ENCODE measurements at places on chromosomes 12 and 14. TPM values are rescaled to one million over a fixed set of nuclear protein-coding genes. Genes with fewer than 3 reads are reported as not detected.
A peak's percentile ranks its signal among the peaks of the same experiment; 100 is the strongest.

Gene ATXN2
- total RNA-seq = 82.1 TPM

Gene MYH6
- not detected for total RNA-seq

Gene ADAMTS20
- total RNA-seq = not detected

Gene RPL10L
- not detected for total RNA-seq

Gene TTC9
- total RNA-seq = 0.51 TPM

Gene DIO2
- total RNA-seq = 3.3 TPM

Gene INHBC
- not detected for total RNA-seq

Gene PELI2
- total RNA-seq = 7.3 TPM

- no peak for DNase-seq
Measured at GRCh38 chr12:116525418-116526001, 33.7 kb upstream of the MAP1LC3B2 start.

DNA sequence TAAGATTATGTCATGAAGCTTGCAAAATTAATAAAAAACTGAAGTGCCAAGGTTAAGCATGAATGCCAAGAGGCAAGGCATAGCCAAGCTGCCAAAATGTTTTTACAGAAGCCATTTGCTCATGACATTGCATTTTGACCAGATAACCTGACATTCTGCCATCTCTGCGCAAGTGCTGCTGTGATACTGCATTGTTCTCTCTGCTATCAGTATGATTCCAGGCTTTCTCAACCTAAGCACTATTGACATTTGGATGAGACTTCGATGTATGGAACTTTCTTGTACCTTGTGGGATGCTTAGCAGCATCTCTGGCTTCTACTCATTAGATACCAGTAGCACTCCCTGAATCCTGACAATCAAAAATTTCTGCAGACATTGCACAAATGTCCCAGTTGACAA lies 139.2 kb downstream of the RASSF9 start:
- DNase-seq = no peak

DNA sequence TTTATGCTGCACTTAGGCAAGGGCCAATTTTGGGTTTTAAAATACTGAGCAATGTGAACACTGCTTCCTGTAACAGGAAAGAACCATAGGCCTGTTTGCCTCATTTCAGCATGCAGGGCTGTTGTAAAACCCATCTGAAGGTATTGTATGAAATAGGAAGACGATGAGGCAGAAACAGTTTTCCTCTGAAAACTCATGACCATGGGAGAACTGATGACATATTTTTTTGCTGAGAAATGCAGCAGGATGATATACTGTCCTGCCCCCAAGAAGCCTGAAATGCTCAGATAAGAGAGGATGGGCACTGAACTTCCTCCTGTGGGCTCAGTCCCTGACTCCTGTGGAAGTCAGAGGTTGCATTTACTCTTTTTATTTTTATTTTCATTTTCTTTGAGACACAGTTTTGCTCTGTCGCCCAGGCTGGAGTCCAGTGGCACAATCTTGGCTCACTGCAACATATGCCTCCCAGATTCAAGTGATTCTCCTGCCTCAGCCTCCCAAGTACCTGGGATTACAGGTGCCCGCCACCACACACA lies 17.4 kb downstream of the PYGL start:
- DNase-seq = no peak

DNA sequence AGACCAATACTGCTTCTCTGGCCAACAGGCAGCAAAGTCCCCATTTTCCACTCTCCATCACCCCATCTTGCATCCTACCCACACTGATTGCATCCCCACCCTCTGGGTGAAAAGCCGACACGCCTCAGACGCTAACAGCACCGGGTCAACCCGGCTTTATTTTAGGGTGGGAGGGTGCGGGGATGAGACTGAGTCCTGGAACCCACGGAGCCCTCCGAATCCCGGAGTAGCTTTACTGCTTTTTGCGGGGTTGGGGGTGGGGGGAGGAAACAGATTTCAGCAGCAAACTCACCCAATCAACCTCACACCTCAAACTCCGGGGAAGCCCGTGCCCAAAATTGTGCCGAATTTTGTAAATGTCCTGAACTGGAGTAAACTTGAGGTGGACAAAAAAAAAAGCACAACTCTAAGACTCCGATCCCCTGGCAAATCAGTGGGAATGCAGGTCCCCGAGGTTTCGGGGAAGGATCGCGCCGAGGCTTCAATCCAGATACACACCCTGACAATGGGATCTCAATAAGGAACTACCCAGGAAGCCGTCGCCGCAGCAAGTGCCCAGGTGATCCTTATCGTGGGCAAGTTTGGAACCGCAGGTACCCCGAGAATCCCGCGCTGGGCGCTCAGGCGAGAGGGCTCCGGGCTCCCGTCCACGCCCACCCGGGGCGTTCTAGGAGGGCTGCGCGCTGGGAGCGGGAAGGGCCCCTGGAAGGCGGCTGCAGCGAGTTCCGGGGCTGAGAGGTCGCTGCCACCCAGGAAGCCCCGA lies 1.1 kb downstream of the GCH1 start:
- DNase-seq = no peak

DNA sequence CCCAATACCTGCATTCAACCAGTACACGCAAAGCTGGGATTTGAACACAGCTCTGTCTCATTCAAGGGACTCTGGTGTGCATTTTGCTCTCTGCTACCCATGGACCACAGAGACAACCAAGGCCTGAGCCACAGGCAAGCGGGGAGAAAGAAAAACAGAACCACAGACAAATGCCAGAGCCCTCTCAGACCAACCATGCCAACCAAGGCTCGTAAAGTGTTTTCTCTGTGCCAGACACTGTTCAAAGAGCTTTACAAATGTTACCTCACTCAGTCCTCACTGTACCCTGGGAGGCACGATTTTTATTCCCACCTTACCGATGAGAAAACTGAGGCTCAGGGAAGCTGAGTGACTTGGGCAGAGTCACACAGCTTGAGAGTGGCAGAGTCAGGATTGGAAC lies 32.4 kb upstream of the EML1 start:
- peak; percentile 49 for DNase-seq

DNA sequence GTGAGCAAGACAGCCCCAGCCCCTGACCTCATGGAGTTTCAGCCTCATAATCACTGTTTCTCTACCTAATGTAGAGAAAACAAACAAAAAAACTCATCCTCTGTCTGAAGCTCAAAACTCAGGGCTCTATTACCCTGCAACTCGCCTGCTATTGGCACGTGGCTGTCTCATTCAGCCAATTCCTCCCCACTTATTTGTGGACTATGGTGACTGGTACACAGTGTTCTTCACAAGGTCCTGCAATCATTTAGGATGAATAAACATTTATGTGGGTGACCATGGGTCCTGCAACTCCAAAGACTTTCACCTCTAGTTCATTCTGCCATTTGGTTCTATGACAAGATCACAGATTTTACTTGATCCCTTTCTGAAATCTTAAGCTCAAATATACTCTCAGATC lies 4.7 kb downstream of the PPP2R3C start:
- DNase-seq = no peak

- no peak for DNase-seq
Measured at GRCh38 chr12:116647813-116648212, 88.6 kb downstream of the MAP1LC3B2 start.

- DNase-seq = no peak
Measured at GRCh38 chr12:61916831-61917230, 343.4 kb upstream of the USP15 start.

DNA sequence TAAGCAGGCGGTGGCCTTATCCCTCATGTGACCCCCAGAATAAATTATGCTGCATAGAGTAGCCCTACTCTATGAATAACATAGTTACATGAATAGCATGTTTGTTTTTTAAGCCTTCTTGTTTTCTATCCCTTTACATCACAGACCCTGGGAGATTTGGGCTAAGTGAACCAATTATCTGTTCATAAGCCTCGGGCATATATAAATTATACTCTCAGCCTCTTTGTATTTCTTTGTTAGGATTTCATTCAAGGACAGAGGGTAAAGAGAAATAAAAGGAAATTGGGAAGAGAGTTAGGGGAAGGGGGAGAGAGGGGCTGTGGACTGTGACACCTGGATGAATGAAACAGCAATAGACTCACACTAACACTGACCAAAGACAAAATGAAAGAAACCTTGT lies 35.3 kb upstream of the RTRAF start:
- DNase-seq = no peak

GRCh38 chr14:51310505-51310944 lies 70.5 kb downstream of the TMX1 start:
- DNase-seq = no peak

GRCh38 chr14:71460091-71460490 lies 472.1 kb upstream of the RGS6 start:
- no peak for DNase-seq

DNA sequence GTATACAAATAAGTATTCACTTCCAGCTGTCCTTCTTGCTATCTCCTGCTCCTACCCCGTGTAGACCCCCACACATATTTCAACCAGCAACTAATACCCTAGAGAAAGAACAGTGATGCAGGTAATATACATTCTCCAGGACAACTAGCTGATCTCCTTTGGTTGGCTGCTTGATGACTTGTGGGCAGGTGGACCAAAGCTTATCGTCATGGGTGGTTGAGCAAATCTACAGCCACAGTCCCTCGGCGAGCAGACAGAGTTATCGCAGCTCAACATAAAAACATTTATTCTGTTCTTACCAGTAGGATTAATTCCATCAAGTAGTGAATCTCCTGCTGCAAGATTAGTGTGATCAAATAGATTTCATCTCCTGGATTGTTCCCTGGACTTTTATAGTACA lies 314.3 kb downstream of the TMEM132D start:
- DNase-seq = no peak

DNA sequence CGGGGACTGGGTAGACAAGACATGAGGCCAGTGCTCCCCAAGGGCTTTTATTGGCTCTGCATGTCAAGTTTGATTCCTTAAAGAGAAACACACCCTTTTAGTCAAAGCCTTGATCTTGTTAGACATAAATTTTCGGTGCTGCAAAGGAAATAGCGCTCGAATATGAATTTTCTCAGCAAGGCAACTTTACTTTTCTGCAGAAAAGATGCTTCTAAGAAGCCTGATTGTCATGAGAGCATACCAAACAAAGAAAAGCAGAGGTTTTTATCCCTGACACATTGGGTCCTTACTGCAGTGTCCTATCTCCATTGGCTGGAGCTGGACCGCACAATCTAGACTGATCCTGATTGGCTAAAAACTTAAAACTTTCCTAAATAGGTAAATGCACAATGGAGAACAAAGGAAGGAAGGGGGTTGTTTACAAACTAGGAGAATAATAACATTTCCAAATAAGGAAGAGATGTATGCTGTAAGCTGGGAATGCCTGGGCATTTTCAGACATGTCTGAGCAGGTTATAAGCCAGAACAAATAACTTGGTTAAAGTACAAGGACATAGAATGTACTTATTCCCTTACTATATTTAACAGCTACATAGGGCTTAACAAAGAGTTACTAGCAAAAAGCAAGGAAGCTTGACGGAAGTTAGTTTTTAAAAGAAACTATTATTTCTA lies 17.2 kb downstream of the TXNRD1 start:
- no peak for DNase-seq

DNA sequence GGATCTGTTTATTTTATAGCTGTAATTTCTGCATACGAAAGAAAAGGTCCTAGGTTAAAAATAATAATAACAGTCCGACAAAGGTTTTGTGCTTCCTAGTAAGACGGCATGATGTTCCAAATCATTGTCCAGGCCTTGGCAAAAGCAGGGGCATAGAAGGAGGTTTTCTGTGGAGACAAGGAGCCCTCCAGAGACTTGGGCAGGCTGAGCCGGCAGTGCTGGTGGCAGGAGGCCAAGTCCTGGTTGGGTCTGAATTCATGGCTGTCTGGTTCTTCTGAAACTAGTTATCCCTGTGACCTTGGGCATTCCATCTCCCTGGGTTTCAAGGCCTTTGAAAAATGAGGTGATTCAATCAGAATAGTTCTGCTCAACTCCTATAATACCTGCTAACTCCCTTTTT lies 44.0 kb downstream of the KCNK13 start:
- no peak for DNase-seq

DNA sequence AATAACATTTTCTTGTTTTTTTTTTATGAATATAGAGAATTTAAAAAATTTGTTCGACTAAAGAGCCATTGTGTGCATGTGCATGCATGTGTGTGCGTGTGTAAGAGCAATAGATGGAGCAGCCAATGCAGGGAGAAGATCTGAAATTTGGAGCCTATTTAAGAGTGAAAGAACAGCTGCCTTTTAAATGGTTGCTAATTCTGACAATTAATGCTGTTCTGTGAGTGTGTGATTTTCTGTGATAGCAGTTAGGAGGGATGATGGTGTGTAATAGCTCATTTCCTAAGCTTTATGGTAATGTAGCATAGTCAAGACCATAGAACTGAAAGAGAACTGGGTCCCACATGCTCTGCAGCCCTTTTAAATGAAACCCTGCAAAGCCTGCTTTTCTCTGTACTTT lies 137.9 kb downstream of the NRXN3 start:
- DNase-seq = no peak
